CD4-positive, alpha-beta memory T cell (primary cell): ENCODE measurements at places on chromosomes 2 and 18. TPM values are rescaled to one million over a fixed set of nuclear protein-coding genes. Genes with fewer than 3 reads are reported as not detected.

GRCh38 chr2:54657664-54658083 is 65.8 kb upstream of the EML6 start:
- DNase-seq: no peak
- no peaks in the 10 kb centered on the region for H3K27me3 ChIP-seq

Gene ALLC
- not detected for total RNA-seq

GRCh38 chr2:31110431-31110830 is 27.8 kb downstream of the GALNT14 start:
- H3K4me1 ChIP-seq: no peaks in the 10 kb centered on the region
- no peaks in the 10 kb centered on the region for H3K36me3 ChIP-seq
- H3K27me3 ChIP-seq: no peaks in the 10 kb centered on the region
- H3K27ac ChIP-seq: no peak overlapping the region
- no peak overlapping the region for H3K4me3 ChIP-seq

DNA sequence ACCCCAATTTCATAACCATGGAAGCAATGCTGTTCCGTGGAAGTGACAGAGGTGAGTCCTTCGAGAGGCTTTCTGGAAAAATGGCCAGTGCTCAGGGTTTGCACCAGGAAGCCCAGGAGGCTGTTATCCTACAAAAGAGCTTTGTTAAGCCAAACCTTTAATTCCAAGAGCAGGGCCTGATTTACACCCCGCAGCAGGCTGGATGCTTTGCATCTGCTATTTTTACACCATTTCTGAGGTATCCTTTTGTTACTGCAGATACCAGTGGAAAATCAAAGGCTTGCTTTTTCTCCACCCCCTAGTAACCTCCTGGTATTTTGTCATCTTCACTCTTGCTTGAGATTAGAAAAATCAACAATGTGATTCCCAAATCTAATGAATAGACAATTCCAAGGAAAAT is 380.6 kb downstream of the SOX11 start:
- H3K4me3 ChIP-seq: no peak overlapping the region
- H3K27ac ChIP-seq: no peak overlapping the region
- no peaks in the 10 kb centered on the region for H3K27me3 ChIP-seq
- DNase-seq: no peak

DNA sequence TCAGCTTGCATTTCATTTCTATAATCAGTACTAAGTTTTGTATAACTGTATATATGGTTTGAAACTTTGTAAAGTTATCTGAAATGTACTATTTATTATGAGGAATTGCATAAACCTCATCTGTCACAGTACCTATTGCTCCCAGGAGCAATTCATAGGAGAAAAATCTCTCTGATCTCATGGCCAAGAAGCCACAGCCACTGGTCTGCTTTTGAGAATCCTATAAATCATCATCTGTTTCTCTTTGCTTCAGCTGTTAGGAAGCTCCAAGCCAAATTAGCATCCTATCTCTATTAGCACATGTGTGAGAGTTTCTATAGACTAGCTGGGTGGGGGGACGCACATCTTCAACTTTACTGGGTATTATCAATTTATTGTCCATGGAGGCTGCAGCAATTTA is 210.3 kb downstream of the CYP26B1 start:
- H3K4me1 ChIP-seq: no peaks in the 10 kb centered on the region
- H3K36me3 ChIP-seq: no peaks in the 10 kb centered on the region
- DNase-seq: no peak
- no peaks in the 10 kb centered on the region for H3K27me3 ChIP-seq
- no peak overlapping the region for H3K27ac ChIP-seq

GRCh38 chr2:120815292-120815691 is 79.6 kb downstream of the GLI2 start:
- no peaks in the 10 kb centered on the region for H3K27me3 ChIP-seq
- no peaks in the 10 kb centered on the region for H3K4me1 ChIP-seq
- H3K27ac ChIP-seq: no peak overlapping the region
- H3K36me3 ChIP-seq: no peaks in the 10 kb centered on the region
